ENCODE measurements at places on chromosomes 2 and 18.

DNA sequence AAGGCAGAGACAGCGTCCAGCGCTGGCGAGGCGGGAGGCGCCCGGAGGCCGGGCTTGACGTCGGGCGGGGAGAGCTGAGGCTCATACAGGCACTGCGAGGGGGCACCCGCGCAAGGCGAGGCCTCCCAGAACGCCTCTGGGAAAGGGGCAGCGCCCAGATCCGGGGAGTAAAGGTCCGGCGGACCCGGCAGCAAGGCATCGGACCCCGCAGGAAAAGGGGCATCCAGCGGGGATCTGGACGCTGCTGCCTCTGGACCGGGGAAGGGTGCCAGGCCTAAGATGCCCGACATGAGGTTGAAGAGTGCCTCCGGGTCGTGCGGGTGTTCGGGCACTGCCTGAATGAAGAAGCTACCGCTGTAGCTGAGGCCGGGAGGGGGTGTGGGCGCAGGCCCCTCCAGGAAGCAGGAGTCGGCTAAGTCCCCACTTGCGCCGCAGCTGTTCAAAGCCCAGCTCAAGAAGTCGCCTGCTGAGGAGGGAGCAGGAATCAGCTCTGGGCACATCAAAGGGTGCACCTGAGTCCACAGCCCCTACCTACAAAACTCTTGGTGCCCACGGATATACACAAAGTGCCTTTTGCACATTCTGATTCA lies 937 bp downstream of the EGR4 start:
- DNase-seq = no peak

- DNase-seq = no peak
These were observed 93.8 kb downstream of the ARL4C start for GRCh38 chr2:234403074-234403473.

- DNase-seq = no peak
These were observed 208.0 kb downstream of the TWIST2 start for GRCh38 chr2:239055756-239056493.

DNA sequence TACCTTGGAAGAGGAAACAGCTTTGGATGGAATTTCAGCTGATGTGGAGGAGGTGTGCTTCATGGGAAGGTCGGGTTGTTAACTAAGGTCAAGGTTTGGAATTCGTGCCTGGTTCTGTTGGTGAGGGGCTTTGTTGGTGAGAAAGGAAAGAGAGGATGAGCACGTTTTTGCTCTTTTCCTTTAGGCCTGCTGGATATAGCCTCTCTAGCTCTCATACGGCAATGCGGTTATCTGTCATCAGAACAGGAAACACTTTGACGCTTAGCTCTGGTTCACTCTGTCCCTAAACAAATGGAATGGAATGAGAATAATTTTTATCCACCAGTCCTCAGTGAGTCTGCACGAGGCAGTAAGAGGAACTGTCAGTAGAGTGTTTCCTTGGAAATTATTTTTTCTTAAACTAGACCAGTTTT lies 169.7 kb upstream of the NOSTRIN start:
- no peak for DNase-seq

DNA sequence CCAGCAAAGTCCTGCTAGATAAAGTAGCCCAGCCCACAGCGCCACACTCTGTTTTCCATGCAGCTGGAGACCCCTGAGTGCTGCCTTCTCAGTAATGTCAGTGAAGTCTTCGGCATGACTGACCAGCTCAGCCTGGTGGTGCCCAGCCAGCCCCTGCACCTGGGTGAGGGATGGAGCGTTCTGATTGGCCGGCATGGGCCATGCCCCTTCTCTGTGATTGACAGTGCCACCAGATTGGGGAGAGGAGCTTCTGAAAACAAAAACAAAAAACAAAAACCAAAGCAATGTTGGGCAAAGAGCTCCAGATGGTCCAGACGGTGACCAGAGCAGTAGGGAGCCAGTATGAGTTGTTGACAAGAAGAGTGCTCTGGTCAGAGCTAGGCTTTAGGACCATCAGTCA lies 122.6 kb downstream of the DYSF start:
- DNase-seq = no peak

DNA sequence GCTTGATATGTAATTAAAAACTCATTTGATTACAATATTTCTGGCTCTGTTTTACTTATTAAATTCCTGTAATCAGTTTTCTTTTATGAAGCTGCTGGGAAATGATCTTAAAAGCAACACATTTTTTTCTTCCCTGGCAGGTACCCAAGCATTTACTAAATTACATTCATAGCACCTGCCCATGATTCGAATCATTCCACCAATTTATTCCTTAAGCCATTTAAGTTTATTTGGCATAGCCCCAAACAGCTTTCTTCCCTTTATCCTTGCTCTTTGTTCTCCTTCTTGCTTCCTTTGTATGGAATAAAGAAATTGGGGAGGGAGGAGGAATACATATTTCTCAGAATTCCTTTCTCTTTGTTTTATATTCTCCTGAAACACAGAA lies 241.3 kb downstream of the AGPS start:
- DNase-seq = no peak

DNA sequence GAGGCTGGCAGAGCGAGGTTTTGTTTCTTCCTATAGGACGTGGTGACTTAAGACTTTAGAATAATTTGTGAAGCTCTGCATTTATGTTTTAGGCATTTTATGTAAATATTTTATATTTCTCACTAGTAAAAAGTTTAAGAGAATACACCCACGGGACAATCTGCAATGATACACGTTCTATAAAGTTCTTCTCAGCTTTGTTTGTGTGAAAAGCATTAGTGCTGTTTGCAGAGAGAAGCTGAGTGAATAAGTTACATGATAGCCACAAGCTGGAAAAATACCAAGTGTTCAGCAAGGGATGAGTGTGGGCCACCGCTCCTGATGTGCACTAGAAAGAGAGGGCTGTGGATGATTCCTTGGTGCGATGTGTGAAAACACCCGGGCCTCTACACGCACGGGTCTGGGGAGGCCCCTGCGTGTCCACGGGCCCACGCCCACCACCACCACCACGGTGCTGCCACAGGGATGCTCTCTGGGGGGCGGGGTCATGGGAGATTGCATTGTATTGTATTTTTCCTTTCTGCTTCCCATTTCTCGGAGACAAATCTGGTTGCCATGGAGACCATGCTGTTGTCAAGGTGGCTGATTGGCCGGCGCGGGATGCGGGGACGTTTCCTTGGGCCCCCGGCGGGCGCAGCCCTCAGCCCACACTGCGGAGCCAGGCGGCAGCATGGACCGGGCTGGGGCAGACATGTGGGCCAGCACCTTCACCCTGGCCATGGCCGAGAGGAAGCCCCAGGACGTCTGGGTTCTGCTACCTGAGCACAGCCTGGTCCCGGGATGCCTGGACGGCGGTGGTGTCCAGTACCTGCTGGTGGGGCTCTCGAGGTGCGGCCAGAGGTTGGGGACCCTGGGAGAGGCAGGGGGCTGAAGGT lies at the start of gene RTP5:
TSS of gene RTP5 (plus strand) at position 643 of the 875 bp plus-strand sequence. CDS start at position 671, 28 bp downstream.
- no peak for DNase-seq

DNA sequence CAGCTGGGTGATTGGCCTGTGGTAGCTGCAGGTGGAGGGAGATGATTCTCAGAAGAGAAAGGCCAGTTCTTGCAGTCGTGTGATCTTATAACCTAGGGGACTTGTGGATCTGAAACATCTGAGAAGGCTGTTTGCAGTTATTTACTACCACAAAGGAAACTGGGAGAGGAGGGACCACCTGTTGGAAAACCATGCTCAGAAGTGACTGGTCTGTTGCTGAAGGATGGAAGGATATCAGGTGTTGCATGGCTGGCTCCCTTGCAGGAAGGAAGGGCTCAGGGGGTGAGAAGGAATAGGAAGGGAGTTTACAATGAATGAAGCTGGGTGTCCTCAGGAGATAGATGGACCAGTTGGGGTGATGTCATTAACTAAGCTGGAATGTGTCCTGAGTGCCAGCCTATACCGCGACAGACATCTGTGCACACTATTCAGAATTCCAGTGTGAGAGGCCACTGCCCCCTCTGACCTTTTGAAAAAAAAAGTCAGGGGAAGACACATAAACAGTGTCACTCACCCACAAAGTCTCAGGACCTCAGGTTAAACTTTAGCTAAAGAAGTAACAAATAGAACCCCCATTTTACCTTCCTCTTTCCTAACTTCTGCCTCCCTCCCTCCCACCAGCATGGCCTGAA lies 17.5 kb downstream of the IGFBP2 start:
- no peak for DNase-seq
